ENCODE measurements at places on chromosomes 1 and 21. TPM values are rescaled to one million over a fixed set of nuclear protein-coding genes. Genes with fewer than 3 reads are reported as not detected.

The PKP1 gene
- total RNA-seq = 2.1 TPM

The SLC5A3 gene
- 13.7 TPM for total RNA-seq

The RNU1-3 gene
- under 0.01 TPM for total RNA-seq

The APCS gene
- 0.47 TPM for total RNA-seq

The TPRG1L gene
- 16.6 TPM for total RNA-seq

The GART gene
- total RNA-seq = 89.8 TPM

The CHODL gene
- not detected for total RNA-seq

The FCGR1A gene
- 25.8 TPM for total RNA-seq

The LCE2B gene
- total RNA-seq = not detected

The MTARC1 gene
- total RNA-seq = 32.5 TPM

The DNAI4 gene
- total RNA-seq = 10.8 TPM

The TMEM200B gene
- total RNA-seq = 3.1 TPM

The FGR gene
- 133 TPM for total RNA-seq

The OR2T2 gene
- not detected for total RNA-seq

The CA6 gene
- not detected for total RNA-seq

The RGL1 gene
- total RNA-seq = 26.2 TPM

The CATSPERE gene
- 1.7 TPM for total RNA-seq

The S100B gene
- total RNA-seq = 3.6 TPM

The ERVH48-1 gene
- total RNA-seq = 0.09 TPM

The AJAP1 gene
- 3.8 TPM for total RNA-seq

The TMIGD3 gene
- 3.6 TPM for total RNA-seq

The MCOLN3 gene
- 6.0 TPM for total RNA-seq

The BARHL2 gene
- total RNA-seq = not detected

The CNIH3 gene
- total RNA-seq = 3.7 TPM

The FOXO6 gene
- total RNA-seq = 0.49 TPM

The GPA33 gene
- 4.3 TPM for total RNA-seq

The SPRR4 gene
- not detected for total RNA-seq

The ZFP69B gene
- total RNA-seq = 1.7 TPM

The HSD3B2 gene
- total RNA-seq = 2.1 TPM

The CD160 gene
- total RNA-seq = 0.89 TPM

The CD5L gene
- 2.4 TPM for total RNA-seq

The RASSF5 gene
- total RNA-seq = 50.3 TPM

The ALX3 gene
- total RNA-seq = not detected

The CDC73 gene
- total RNA-seq = 44.8 TPM

The LHX8 gene
- total RNA-seq = not detected

The UTS2 gene
- total RNA-seq = not detected

The OXCT2 gene
- 1.1 TPM for total RNA-seq

The MIS18A gene
- 3.3 TPM for total RNA-seq

The MEF2D gene
- total RNA-seq = 136 TPM

The KDF1 gene
- 12.0 TPM for total RNA-seq

The RPTN gene
- total RNA-seq = not detected

The PHC2 gene
- total RNA-seq = 131 TPM

The TMEM81 gene
- 1.2 TPM for total RNA-seq

The TRNP1 gene
- total RNA-seq = 22.6 TPM

The HAO2 gene
- total RNA-seq = 0.30 TPM

The WNT3A gene
- total RNA-seq = 19.6 TPM

The NECTIN4 gene
- total RNA-seq = 19.9 TPM

The MLLT11 gene
- 1.1 TPM for total RNA-seq

The CELA2B gene
- not detected for total RNA-seq

The TSPEAR gene
- not detected for total RNA-seq

The RAP1GAP gene
- 65.2 TPM for total RNA-seq

The TNFRSF9 gene
- 0.11 TPM for total RNA-seq

The TFF3 gene
- total RNA-seq = 20.3 TPM

The NHLH1 gene
- total RNA-seq = not detected

The PDE9A gene
- 12.4 TPM for total RNA-seq
